C1 segment of cervical spinal cord (tissue), 14 donors: ENCODE measurements at places on chromosomes 7 and 10.

- DNase-seq = no peak
Observed at GRCh38 chr10:94180576-94180975, 182.2 kb downstream of the NOC3L start.

DNA sequence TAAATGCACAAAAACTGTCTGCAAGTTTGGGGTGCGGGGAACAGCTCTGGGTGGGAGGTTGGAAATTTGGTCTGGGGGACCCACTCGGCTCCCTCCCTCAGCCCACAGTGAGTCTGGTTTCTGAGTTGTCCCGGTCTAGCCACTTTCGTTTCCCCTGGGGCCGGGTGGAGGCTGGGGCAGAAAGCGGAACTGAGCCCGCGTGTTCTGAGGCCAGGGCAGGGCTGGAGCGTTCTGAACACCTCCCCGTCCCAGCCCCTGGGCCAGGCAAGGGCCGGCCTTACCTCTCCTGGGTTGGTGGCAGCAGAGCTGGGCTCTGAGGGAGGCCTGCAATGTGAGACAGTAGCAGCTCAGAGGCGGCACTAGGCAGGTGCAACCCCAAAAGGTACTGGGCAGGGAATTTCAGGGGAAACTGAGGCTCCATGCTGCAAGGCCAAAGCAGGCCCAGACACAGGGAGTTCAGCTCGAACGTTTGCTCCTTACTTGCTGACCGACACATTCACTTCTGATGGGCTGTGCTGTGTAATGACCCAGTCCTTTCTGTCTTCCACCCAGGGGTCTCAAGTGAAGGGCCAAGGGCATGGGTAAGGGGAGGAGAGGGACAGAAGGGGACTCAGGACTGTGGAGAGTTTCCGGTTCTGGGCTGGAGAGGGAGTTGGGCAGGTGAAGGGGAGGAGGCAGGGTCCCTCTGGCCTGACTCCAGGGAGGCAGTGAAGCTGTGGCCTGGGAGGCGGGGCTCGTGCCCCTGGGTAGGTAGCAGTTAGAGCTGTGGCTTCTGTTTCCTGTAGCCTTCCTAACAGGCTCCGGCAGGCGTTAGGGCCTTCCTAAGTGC is 3.0 kb downstream of the IRF5 start:
- no peak for DNase-seq

GRCh38 chr7:7329326-7329725 is 147.0 kb downstream of the C1GALT1 start:
- no peak for DNase-seq

DNA sequence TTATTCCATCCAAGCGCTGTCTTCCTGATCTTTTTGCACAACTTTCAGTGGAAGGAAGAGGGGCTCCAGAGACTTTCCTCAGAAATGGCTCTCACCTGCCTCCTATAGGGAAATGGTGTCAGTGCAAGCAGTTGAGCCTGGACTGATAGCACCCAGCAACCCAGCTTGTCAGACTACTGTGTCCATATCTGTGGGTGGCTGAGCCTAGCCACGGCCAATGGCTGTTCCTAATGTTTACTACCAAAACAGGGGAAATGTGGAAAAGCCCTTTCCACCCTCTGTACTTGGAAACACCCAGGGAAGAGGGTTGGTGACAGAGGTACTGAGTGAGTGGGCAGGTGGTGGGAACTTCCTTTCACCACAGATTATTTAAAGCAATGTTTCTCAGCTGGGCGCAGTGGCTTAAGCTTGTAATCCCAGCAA is 4.3 kb upstream of the YKT6 start:
- DNase-seq = no peak

DNA sequence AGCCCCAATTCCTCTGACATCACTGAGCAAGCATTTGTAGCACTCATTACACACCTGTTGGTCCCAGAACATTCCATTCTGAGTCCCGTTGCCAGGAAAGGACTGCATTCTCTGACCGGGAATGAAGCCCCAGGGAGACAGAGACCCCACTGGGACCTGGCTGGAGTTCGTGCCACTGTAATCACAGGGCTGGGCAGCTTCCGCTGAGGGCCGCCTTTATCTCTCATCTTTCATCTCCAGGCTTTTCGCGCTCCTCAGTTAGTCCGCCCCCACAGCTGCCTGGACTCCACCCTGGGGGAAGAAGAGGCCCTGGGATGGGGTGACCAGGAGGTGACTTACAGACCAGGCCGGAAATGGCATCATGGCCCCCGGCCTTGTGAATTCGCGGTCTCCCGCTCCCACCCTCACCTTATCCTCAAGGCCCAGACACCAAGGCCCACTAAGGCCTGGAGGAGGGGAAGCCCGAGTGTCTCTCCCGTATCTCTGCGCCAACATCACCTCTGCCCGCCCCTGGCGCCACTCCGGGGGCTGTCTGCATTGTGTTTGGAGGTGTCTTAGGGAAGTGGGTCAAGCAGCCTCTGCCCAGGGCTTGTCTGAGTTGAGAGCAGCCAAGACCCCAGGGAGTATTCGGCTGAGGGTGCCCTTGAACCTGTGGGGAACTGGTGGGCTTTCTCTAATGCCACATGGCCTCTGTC is 75.4 kb downstream of the PROSER2 start:
- DNase-seq = no peak

GRCh38 chr10:49508249-49508648 is 30.7 kb downstream of the ERCC6 start:
- DNase-seq = no peak

- DNase-seq = no peak
Observed at GRCh38 chr7:130363026-130363847, 17.1 kb upstream of the CPA1 start.

DNA sequence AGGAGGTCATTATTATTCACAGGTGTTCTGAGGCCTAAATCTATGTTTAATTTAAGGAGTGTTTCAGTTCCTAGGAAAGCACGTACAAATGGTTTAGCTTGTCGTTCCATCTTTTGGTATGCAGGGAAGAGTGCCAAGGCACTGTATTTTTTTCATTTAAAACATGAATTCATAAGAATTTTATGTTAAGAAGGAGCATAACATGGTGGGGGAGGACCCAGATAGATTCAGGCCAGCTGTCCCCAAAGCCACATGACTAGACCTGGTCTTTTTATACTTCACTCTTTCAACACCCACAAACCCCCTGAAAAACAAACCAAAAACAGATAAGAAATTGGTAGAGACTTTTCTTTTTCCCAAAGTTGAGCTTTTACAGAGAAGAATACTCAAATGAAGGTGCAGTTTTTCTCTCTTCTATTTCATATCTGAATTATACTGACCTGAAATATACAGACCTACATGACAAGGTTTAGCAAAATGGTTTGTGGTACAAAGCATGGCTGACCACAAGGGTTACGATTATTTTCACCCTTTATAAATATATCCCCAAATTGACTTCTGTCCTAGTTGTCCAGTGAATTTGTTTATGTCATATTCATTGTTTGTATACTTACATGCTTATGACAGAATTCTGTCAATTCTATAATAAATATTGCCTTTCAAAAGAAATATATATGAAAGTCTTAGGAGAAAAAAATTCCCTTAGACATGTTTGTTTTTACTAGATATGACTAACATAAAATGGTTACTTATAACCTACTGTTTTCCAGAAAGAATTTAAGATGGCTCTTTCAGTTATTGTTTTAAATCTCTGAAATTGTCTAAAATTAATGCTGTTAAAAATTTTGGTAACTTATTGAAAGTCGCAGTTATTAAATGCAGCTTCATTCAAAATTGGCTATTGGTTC is 71.3 kb downstream of the AP3M1 start:
- no peak for DNase-seq

- no peak for DNase-seq
Observed at GRCh38 chr7:84218681-84219080, 24.1 kb upstream of the SEMA3A start.

GRCh38 chr7:83863906-83864305 is 215.0 kb upstream of the SEMA3E start:
- no peak for DNase-seq

DNA sequence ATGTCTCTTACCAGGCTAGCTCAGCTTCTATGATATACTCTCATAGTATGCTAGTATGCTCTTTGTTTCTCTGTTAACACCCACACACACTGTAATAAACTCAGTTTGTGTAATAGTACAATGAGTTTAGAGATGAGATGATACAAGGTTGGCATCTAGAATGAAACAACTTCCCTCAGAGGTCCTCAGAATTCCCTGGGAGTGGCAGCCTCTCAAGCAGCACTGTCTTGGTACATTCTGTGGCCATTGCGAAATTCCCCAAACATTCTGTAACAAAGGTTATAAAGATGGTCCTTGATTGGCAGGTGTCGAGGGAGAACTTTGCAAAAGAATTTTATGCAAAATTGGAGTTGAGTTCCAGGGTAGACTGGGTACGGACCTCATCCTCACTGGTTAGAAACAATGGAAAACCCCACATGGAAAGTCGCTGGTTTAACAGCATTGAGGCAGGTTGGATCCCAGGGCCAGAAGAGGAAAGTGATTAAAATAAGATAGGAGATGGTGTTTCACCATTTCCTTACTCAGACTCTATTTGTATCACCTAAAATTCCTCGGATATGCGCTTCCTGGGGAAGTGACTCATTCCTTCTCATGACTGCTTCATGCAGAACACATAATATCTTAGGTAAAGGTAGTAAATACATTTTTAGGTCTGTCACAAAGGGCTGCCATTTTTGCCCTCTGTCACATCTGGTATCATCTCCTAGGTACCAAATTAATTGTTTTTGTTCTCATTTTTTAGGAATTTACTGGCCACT is 657.8 kb downstream of the SORCS1 start:
- DNase-seq = no peak
